Iris pigment epithelial cell (primary cell): ENCODE measurements at places on chromosomes 11 and 22.

GRCh38 chr11:692824-693414 is 2.1 kb downstream of the DEAF1 start:
- no peak for DNase-seq

- no peak for DNase-seq
These were observed 54.6 kb downstream of the GAB4 start for GRCh38 chr22:16953206-16954059.

DNA sequence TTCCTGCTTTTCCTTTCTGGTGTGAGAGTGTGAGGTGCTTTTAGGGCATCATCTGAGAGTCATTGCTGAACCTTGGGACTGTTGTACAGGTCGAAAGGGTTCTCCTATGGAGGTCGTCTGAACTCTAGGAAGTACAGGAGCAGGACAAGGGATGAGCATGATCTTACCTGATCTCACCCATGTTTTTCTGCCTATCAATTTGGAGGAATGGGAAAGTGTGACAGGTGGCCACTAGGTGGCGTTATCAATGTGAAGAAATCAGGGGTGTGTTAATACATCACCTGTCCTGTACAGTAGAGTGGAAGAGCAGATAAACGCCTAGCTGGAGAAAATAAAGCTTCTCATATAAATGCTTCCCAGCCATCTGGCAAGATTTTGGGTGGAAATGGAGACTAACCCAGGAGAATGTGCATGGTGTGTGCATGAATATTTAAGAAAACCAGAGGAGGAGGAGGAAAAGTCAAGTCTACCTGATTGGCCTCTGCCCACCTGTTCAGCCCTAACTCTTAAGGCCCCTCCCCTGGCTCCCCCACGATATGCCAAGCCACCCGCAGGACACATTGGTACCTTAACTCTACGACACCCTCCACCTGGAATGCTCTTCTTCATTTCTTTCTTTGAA is 72.0 kb upstream of the NARS2 start:
- peak; percentile 25 for DNase-seq

DNA sequence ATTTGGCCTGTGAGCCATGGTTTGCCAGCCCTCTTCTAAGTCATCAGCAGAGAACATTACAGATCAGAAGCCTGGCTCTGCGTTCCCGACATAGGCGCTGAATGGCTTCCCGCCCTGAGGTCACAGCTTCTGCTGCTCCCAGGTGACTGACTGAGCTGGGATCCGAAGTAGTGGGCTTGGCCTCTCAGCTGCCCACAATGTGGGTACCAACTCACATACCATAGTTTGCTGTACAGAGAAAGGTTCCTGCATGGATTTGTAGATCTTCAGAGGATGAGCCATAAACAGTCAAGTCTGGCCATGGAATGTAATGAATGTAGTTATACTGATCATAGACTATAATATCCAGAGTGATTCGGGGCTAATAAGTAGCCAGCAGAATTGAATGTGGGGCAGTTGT is 42.6 kb downstream of the TEAD1 start:
- DNase-seq, result no peak

GRCh38 chr22:20721409-20722218 is 52.3 kb upstream of the SERPIND1 start:
- DNase-seq, result no peak

- DNase-seq, result no peak
These were observed 41.0 kb downstream of the IGF2 start for GRCh38 chr11:2097998-2098690.

DNA sequence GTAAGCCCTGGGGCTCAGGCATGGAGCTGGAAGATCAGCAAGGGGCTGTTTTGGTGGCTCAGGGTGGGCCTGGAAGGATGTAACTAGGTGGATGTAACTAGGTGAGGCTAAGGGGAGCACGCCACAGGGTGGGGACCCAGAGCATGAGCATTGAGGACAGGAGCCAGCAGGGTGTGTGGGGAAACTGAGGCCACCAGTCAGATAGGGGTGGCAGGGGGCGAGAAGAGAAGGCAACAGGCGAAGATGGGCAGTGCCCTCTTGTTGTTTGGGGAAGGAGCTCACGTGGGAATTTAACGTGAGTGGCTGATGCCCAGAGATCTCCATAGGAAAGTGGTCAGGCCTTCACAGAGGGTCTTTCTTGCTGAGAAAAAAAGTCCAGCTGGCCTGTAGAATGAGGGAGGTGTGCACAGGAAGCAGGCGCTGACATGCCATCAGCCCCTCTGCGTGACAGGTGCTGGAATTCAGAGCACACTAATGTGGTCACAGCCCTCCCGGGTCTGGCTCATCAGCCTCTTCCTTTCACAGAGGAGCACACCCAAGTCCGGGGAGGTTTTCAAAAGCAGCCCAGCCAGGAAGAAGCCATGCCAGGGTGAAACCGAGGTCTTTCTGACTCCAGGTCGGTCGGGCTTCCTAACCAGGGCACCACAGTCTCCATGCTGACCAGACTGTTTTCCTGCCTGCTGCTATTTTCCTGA is 54.6 kb upstream of the PAX6 start:
- no peak for DNase-seq

DNA sequence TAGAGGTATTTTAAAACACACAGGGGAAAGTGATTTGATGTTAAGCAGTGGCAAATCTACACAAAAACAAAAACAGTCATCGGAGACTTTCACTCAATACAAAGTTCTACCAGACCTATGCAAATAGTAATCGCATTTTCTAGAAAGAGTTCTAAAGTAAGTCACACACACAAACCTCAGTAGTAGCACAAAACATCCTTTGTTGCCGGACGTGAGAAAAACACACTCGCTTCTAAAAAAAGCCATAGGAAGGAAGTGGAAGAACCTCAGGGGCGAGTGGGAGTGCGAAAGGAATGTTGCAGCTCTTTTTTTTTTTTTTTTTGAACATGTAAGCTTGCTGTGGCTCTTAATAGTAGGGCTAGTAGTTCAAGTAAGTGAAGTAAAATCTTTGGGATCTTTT is 88.9 kb downstream of the MAML2 start:
- peak; percentile 84 for DNase-seq

DNA sequence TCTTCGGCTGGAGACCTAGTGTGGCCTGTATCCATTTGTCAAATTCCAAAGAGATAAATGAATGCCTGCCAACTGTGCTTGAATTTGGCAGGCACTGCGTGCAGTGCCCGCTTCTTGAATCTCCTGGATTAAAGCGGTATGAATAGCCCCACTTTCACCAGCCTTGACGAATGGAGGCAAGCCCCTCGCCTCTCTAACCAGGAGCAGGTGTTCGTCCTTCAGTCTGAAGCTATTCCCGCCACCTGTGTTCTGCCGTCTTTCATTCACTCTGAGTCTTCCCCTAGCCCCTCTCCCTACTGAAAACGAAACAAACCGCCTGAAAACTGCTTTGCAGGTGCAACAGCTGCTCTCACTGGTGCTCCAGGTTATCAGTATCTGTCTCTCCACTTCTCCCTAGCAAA is 11.2 kb downstream of the NLRP14 start:
- no peak for DNase-seq

DNA sequence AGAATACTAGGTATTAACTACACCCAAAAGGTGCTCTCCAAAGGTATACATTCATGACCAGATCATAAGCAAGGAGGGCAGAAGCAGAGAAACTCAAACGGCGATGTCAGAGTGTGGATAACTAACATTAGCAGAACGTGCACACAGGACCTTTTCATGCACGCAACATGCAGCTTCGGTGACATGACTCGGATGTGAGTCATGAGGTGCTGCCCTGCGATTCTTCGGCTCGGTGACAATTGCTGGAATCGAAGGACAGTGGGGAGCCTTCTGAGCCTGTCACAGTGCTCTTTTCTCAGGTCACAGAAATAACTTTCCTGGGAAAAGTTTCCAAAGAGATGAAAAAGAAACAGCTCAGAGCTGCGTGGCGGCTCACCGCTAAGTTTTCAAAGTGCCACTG is 418.5 kb upstream of the SYN3 start:
- DNase-seq, result no peak
